ENCODE measurements at places on chromosomes 1 and 21.

DNA sequence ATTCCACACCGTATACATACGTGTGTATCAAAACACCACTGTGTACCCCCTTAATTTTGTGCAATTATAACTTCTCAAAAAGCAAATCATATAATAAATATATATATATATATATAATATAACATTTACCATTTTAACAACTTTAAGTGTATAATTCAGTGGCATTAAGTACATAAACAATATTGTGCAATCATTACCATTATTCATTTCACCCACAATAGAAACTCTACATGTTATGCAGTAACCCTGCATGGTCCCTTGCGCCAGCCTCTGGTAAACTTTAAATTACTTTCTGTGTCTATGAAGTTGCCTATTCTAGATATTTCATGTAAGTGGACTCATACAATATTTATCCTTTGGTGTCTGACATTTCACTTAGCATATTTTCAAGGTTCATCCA is 13.1 kb downstream of the ZMYM4 start:
- no peak for DNase-seq

DNA sequence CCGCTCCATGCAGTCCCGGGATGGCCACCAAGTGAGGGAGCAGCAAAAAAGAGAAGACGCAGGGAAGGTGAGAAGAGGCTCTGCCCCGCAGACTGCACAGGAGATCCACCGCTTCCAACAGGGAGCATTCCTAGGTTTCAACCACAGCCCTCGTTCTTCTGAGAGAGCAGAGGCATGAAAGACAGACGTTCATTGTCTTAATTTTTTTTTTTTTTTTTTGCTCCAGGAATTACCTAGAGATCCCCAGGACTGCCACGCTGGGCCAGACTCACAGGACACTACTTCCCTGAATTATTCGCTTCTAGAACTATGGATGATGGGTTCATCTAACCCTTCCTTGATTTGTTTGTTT is 33.2 kb upstream of the VASH2 start:
- no peak for DNase-seq

DNA sequence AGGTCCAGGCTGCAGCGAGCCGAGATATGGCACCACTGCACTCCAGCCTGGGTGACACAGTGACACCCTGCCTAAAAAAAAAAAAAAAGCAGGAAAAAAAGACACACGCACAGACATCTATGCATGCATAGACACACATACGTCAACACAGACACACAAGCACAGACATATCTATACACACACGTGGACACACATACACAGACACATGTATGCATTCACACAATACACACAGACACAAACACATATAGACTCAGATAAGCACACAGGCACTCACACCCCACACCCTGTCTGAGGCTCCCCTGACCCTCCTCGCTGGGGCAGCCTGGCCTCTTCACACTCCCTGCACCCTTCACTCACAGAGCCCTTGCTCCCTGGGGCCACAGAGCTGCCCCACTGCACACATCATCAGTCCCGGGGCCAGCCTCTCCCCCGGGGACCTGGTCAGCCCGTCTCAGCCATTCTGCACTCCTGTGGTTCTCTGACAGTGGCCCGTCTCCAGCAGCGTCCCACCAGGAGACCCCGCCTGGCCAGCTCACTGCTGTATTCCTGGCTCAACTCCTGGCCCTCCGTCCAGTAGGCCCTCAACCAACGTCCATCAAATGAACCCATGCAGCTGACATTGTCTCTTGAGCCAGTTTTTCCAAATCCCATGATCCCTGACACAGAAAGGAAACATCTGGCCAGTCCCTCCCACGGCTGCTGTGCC is 4.6 kb upstream of the PRKCZ start:
- DNase-seq = no peak

DNA sequence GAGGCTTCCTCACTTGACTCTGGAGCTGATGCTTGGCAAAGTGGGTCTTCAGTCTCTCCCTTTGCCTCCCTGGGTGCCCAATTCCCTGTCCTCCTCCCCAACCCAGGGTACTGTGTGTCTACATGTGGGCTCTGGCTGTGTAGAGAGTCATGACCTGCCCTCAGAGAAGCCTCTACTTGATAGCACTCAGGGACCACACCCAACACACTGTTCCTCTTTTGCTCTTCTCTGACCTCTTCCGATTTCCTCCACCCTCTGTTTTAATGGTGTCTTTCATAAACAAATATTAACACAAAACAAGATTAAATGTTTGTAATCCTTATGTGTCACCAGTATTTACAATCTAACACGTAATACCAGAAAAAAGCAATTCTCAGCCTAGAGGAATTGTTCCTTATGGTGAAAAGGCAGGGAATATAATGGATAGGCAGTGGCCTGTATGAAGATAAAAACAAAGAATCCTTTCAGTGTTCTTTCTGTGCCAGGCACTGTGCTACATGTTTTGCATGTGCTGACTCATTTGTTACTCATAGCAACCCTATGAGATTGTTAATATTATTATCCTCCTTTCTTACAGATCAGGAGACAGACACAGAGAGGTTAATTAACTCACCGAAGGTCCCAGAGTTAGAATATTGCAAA is 58.2 kb downstream of the HSD3B1 start:
- DNase-seq = no peak

DNA sequence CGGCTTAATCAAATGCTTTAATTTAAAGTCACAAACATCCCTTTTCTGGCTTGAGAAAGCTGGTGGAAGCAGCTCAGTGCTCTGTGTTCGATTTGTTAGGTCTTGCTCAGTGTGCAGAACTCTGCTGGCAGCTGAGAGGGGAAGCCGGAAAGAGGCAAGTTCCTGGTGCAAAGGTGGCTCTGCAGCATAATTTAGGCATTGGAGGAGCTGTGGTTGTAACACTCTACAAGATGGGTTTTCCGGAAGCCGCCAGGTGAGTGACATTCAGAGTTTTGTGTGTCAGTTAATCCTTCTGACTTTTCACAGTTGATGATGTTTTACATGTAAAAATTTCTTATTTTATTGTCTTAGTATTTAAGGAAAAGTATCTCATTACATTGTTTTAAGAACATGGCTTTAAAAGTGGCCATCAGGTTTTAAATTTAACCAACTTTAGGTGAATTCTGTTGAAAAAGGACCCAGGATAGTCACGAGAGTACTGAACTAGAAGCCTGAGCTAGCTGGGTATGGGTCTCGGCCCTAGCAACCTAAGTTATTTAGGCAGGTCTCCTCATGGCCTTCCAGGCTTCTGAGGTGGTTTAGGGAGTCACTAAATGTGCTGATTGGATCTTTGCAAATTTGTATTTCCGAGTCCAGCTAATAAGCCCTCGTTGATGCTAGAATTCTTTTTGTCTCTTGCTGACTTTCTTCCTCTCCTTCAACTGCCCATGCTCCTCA is 47.1 kb upstream of the PODN start:
- peak; percentile 58 for DNase-seq

- no peak for DNase-seq
Measured at GRCh38 chr1:10502206-10502605, 27.5 kb downstream of the PEX14 start.

DNA sequence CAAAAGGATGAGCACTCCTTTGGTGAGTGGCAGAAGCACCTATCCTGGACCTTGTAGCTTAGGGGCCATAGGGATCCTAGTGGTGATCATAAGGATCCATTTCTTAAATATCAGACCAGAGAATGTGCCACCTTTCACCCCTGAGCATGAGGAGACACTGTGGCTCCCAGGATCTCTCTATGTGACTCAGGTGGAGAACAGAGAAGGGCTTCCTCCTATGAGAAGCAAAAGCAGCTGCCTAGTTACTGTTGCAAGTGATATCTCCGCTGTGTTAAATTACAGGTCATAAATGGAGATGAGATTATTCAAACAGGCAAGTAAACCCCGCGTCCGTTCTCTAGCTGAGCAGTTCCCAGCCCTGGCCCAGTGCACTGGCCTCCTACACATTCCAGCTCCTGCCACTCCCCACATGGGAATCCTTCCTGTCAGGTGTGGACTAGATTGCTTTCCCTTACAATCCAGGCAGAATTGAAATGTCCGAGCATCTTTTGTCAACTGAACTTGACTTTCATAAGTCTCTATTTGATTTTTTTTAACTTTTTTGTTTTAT is 26.3 kb downstream of the CLEC20A start:
- DNase-seq = no peak

DNA sequence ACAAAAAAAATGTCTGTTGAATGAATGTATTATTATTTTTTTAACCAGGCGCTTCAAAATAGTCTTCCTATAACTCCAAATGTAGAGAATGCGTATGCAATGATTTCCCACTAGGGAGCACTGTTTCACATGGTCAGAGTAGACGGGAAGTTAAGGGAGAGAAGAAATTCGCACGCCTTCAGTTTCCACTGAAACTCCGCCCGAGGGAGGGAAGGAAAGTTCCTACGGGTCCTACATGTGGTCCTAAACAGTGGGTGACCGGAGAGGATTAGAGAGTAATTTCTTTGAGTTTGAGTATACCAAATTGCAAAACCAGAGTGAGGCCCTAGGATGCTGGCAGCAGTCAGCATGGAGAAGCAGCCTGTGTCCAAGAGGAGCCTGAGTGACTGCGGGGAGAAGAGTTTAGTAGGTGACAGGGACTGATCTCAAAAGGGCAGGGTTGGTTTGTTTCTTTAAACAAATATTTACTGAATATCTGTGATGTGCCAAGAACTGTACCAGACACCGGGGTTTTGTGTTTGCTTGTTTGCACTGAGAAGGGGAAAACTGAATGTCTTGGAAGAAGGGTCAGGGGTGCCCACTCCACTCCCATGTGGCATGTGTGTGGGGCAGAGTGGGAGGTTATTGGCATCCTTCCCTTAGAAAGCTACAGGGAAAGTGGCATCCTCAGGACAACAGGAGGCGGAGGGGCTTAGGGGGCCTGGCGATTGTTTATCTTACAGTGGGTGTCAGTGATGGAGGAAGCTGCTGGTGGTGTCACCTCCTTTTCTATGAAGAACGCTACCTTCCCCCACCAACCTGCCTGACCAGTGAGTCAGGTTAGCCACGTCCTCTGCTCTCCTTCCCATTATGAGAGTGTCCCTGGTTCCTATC is 22.8 kb downstream of the RNU5D-1 start:
- no peak for DNase-seq

- no peak for DNase-seq
Measured at GRCh38 chr1:167922023-167922422, 8.1 kb upstream of the ADCY10 start.

DNA sequence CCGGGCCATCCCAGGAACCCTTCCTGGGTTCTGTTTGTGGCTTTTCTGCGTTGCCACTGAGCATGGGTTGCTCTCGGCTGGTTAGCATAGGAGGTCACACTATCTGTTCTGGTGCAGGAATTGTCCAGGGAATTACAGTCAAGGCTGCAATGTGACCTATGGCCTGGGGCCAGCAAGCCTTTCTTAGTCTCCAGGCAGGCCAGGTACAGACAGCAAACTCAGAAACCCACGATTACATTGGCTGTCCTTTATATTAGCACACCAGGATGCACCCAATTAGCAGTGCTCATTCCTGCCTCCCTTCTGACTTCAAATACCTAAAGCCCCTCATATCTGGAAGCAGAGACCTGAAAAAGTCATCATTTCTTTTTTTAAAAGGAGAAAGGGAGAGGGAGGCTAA is 55.2 kb downstream of the CD247 start:
- no peak for DNase-seq

DNA sequence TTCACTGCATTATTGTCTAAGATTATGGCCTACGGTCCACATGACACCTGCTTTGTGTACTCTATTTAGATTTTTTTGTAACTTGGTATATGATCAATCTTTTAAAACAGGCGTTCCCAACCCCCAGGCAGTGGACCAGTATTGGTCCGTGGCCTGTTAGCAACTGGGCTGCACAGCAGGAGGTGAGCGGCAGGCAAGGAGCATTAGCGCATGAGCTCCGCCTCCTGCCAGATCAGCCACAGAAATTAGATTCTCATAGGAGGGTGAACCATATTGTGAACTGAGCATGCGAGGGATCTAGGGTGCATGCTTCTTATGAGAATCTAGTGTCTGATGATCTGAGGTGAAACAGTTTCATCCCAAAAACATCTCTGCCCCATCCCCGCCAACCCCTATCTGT is 228.4 kb upstream of the NR5A2 start:
- no peak for DNase-seq

Data from glutamatergic neuron (in vitro differentiated cells).